ENCODE measurements at places on chromosomes 7 and 10.

DNA sequence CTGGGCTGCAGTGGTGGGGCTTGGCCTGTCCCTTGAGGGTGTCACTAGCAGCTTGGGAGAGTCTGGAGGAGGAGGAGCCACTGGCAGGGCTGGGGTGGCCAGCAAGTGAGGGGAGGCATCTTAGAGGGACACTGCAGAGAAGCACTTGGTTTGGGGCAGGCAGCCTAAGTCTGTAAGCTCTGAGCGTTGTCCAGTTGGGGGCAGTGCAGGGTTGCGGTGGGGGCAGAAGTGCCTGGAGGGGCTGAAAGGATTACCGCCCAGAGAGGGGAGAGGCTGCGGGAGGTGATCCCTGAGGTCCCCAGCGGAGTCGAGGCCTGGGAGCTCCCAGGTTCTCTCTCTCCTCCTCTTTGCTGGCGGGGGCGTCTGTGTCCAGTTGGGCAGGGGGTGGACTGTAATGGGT lies 7.4 kb downstream of the ADCYAP1R1 start:
- DNase-seq, result no peak

- no peak for DNase-seq
These were observed 102.6 kb upstream of the DDC start for GRCh38 chr7:50667789-50668226.

DNA sequence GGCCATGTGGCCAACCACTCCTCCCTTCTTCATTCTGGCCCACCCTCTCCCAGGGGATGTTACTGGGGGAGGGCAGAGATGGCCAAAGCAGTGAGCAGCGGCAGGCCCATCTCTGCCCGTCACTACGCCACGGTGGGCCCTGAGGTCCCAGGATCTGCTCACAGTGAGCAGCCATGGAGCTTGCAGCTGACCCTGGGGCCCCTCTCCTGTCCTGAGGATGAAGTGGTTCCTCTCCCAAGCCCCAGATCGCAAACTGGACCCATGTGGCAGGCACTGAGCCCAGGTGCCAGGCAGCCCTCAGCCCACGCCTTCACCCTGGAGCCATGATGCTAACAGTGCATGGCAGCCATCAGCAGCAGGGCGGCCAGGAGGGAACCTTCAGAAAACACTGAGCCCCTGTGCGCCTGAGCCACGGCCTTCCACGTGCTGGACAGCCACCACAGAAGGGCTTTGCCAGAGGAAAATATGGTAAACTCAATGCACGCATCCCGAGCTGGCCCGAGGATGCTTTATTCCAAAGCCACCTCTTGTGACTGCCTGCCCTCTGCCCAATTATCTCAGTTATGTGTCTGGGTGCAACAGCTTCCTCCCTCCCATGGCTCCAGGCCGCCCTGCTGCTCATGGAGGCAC lies 485.7 kb downstream of the PTPRN2 start:
- no peak for DNase-seq

- no peak for DNase-seq
These were observed 152.5 kb downstream of the SEMA3A start for GRCh38 chr7:84042110-84042539.

- DNase-seq, result no peak
These were observed 2.6 kb downstream of the PGAM1 start for GRCh38 chr10:97428572-97428981.

- DNase-seq, result no peak
These were observed 69.8 kb downstream of the MAD1L1 start for GRCh38 chr7:2162959-2163358.

DNA sequence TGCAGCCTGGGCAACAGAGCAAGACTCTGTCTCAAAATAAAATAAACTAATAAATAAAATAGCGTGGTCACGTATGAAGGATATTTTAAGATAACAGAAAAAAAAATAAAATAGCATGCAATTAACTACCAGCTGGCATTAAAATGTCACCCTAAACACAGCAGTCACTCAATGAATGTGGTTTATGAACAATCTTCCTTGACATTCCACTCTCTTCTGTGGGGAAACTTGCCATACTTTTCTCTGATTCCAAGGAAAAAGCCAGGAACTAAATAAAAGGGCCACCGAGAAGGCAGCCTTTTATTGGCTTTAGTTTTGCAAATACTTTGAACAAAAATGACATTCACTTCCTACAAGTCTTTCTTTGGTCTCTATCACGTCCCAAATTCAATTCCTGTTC lies 266.6 kb downstream of the PARD3 start:
- no peak for DNase-seq

GRCh38 chr10:26805567-26806245 lies 55.1 kb downstream of the ABI1 start:
- DNase-seq, result no peak

DNA sequence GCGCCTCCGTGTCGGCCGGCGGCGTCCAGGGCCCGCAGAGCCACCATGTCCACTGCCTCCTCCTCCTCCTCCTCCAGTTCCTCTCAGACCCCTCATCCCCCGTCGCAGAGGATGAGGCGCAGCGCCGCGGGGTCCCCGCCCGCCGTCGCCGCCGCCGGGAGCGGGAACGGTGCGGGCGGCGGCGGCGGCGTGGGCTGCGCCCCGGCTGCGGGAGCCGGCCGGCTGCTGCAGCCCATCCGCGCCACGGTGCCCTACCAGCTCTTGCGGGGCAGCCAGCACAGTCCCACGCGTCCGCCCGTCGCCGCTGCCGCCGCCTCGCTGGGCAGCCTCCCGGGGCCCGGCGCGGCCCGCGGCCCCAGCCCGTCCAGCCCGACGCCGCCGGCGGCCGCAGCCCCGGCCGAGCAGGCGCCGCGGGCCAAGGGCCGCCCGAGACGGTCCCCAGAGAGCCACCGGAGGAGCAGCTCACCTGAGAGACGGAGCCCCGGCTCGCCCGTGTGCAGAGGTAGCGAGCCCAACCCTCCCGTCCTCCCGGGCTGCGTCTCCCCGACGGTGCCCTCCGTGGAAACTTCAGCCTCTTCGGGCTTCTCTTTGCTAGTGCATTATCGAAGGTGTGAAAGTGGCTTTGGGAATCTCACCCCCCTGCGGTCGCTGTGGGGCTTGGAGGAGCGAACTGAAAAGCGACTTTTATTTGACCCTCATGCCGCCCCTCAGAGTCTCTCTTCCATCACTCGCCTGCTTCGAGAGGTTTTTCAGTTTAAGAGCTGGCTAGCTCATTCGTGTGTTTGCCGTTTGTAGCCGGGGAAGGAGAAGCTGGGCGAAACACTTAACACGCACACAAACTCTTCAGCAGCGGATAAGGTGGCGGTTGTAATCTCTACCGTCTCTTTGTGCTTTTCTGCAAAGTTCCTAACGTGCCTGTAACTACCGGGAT lies 975 bp downstream of the GLCCI1 start:
- DNase-seq, result no peak

DNA sequence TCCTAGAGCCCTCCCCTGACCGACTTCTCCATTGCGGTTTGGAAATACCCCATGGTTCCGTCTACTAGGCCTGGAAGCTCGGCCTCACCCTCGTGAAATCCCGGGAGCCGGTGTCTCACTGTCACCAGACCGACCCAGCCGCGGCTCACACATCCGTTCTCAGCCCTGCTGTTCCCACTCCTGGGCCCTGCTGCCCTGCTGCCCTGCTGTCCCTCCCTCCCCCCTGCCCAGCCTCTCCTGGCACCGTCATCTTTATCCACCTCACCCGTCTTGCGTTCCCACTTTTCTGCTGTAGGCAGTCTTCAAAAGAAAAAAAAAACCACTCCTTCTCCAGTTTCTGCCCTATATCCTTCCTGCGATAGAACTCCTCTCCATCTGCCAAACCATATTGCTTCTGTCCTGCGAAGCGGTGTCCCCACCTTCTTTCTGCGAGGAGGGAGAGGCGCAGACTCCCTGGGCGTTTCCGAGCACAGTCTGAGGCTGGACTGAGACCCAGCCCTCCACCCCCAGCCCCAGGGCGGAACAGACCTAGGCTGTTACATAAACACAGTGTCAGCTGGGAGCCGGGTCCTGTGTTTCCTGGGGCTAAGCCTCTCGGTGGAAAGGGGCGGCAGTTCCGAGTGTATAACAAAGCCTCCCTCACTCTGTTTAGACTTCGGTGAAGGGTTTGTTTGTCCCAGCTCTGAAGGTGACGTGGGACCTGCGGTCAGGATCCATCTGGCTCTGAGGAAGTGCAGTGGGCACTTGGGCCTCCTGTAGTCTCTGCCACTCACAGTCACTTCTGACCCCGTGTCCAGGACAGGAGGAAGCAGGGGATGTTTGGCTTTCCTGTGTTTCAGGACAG lies 2.8 kb downstream of the AGAP3 start:
- DNase-seq, result no peak

- DNase-seq, result no peak
These were observed 116.9 kb downstream of the EVX1 start for GRCh38 chr7:27359181-27360125.

DNA sequence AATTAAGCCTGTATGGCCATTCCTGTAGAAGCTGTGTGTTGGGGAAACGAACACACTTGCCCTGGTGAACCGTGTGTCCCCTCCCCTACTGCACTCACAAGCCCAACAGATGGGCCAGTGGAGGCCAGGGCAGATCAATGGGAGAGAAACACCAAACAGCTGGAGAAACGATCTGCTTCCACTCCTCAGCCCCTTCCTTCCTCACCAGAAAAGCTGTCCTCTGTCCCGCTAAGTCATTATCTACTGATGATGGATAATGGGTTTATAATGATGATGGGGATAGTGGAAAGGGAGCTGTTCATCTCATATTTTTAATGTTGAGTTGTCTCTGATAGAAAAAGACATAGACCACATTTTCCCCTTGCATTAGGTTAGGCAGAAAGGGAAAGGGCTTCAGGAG lies 99.7 kb downstream of the ELMO1 start:
- no peak for DNase-seq

GRCh38 chr7:128906001-128906765 lies 4.3 kb downstream of the KCP start:
- no peak for DNase-seq

Data from cortex of kidney (tissue), 1 donor.